Stimulated activated CD4-positive, alpha-beta T cell treated with anti-CD3 and anti-CD28 coated beads, Interleukin-15, amount 100 ng/mL, for 48 hours (primary cell): ENCODE measurements at places on chromosomes 1 and 21.

- no peak for DNase-seq
Measured at GRCh38 chr1:211267204-211267857, 8.2 kb downstream of the RCOR3 start.

DNA sequence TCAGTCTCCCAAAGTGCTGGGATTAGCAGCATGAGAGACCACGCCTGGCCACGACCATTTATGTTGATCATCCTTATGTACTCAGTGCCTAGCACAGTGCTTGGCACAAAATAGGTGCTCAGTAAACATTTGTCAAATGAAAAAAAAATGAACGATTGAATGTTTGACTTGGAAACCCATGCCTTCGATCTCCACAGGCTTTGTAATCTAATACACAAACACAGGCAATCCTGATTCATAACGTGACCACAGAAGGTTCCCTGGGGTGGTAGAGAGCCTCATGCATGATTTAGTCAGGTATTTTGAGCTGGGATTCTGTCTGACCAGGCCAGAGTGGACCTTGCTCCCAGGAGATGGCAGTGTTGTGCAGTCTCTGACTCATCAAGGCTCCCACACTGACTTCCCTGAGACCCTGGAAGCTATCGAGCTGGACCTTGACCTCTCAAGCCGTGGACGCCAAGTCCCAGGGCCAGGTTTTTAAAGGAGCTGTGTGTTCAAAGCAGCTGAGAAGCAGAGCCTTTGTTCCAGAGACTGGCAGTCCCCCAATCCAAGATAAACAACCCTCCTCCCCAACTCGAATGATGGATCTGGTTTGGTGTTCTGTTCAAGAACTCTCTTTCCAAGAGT is 81.1 kb downstream of the PGM1 start:
- no peak for DNase-seq

DNA sequence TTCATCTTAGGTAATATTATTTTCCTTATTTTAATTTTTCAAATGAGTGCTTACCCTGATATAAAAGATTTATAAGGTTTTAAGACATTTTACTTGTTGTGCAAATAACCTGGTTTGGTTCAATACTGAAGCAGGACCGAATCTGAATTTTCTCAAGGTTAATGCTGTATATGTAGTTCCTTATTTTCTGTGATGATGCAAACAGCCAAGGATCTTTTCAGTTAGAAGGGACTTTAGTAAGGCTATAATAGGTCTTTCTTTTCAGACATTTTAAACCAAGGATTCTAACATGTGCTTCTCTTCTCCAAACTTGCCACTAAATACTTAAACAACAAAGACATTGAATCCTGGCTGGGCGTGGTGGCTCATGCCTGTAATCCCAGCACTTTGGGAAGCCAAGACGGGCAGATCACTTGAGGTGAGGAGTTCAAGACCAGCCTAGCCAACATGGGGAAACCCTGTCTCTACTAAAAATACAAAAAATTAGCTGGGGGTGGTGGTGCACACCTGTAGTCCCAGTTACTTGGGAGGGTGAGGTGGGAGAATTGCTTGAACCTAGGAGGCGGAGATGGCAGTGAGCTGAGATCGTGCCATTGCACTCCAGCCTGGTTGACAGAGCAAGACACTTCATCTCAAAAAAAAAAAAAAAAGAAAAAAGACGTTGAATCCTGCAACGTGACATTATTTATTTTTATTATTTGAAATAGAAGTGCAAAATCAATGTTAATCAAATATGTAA is 3.2 kb upstream of the ARPC5 start:
- DNase-seq, result no peak

- DNase-seq, result no peak
Measured at GRCh38 chr1:163512349-163512989, 190.7 kb downstream of the NUF2 start.

DNA sequence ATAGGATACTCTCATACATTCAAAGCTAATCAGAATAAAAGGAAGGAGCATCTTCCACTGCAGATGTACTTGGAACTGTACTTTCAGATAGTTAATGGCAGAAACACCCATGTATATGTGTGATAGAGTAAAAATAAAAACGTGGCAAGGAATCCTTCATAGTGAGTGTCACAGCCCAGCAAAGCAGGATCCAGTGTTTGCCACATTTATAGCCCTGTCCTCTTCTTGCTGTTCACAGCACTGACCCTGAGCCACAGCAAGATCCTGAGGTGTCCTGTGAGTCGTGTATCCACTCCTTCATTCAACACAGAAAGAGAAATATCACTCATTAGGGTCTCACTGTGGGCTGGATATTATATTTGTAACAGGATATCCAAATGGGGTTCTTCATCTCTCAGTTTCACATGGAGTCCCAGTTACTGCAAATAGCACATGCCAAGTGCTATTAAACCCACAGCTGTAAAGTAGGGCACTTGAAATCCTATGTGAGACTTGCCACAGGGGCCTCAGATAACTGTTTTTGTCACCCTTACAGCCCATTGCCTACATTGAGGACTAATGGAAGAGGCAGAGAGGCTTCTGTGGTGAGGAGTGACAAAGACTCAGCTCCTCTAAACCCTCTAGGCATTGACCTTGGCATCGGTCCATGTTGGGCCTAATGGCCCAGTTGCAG is 41.3 kb downstream of the CYP2J2 start:
- DNase-seq, result no peak

DNA sequence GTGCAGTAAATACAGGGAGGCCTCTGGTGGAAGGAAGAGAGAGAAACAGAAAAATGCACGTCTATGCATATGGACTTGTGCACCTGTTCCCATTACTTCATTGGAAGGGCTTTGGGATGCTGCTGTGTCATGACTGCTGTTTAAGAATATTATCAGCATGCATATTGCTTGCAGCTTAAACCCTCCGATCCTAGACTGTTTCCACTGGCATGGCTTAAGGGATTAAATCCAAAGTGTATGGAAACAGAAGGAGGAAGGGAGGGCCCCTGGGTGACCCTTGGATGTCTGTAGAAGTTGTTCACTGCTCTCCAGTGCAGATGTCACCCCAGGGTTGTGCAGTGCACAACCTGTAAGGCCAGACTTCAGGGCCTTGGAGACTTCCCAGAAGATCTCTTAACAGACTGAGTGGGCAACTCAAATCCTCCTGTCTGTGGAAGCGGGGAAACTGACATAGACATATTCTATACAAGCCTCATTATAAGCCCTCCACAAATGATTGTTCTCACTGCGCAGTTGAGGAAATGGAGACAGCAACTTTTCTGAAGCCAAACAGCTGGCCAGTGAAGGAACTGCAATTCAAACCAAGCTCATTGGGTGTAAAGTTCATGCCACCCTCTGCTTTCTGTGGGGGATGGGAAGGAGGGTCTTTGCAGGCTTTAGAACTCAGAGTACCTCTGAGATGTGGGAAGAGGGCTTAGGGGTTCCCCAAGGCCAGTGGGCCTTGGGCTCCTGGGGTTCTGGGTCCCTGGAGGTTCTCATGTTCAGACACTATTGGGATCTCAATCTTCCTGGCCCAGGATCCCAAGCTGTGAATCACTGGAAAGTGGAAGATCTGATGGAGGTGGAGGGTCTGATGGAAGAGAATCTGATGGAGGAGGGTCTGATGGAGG is 73.8 kb downstream of the UMODL1 start:
- no peak for DNase-seq

- no peak for DNase-seq
Measured at GRCh38 chr1:59776960-59777852, 37.5 kb upstream of the HOOK1 start.

DNA sequence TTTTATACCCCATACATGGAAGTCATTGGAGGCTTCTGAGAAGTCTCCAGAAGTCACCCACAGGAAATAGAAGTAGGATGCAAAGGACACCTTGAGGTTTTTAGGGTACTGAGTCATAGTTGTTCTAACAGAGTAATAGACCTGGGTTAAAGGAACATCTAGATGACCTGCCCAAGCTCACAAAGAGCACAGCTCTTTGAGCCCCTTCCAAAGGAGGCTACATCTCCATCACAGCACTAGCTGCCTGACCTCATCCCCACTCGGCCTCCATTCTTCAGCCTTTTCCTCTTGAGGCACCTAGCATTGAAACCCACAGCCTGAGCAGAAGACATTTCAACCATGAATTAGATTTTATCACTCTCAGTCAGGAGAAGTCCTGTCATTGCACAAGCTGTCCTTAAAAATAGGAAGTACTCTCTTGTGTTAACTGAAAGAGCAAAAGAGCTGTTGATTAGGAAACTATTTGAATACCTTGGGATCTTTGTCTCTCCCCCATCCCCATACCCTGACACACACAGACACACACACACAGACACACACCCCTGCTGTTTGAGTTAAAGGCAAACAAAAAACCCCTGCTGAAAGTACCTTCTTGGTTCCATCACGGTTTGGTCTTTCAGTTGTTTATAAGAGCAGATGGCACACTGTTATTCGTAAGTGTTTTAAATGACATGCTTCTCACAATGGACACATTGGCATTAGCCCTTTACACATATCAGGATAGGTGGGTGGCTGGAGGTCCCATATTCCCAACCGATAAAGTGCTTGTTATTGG is 22.2 kb downstream of the MKNK1 start:
- no peak for DNase-seq

GRCh38 chr1:58545591-58546519 is 671 bp downstream of the OMA1 start:
- peak; percentile 62 for DNase-seq

DNA sequence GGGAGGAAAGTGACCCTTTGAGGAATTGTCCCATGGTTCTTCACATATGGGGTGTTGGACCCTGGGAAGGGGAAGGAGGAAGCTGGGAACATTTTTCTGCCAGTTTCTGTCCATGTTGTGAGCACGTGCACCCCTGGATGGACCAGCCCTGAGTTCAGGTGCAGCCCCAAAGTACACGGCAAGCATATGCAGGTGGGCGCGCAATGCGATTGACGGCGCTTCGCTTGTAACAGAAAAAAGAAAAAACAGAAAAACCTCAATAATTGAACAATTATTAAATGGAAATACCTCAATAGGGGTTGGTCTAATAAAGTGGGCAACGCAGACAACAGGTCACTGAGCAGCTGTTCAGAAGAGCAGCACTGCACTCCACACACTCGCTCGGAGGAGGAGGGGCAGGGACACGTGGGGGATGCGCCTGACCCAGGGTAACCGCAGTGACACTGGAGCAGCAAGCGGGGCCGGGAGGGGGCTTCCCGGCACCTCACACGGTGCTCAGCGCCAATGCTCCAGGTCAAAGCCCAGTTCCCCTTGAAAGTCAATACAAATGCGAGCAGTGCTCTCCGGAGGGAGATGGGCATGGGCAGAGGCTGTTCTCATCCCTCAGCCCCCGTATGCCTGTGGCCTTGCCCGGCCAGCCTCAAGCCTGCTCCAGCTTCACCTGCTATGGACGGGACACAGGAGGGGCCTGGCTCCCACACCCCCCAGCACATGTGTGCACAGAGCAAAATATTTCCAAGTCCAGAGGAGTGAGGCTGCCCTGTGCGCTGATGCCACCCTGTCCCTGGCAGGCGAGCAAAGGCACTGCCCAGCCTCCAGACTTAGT is 6.6 kb upstream of the ACTRT2 start:
- no peak for DNase-seq

DNA sequence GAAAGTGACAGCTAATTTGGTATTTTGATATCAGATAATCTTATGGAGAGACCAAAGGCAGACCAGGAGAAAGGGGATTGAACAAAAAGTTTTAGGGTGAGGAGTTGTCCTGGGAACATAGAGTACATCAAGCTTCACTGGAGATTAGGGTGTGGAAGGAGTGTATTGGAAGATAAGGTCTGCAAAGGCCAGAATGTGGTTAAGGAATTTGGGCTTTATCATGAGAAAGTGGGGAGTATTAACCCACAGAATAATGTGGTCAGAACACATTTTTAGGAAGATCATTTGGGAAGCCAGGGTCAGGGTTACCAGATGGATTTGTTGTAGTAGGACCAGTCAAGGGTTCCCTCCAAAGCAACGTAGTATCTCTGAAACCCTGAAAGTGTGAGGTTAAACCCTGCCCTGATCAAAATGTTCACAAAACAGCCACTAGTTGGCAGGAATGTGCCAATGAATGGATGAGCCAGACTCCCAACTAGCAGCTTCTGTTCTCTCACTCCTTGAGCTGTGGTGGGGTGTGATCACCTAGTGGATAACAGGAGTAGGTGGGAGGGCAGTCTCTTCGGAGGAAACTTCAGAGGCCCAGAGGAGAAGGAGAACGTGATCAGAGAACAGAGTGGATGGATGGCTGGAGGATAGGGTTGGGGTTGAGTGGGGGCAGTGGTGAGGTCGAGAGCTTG is 35.8 kb downstream of the SLC2A1 start:
- peak; percentile 52 for DNase-seq

DNA sequence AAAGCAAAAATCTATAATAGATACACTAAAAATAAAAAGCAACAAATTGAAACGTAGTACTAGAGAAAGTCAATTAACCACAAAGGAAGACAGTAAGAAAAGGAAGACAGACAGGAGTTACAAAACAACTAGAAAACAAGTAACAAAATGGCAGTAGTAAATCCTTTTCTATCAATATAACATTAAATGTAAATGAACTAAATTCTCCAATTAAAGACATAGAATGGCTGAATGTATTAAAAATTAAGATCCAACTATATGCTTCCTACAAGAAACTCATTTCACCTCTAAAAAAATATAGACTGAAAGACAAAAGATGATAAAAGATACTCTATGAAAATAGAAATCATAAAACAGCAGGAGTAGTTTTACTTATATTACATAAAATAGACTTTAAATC is 79.1 kb downstream of the CTH start:
- no peak for DNase-seq

DNA sequence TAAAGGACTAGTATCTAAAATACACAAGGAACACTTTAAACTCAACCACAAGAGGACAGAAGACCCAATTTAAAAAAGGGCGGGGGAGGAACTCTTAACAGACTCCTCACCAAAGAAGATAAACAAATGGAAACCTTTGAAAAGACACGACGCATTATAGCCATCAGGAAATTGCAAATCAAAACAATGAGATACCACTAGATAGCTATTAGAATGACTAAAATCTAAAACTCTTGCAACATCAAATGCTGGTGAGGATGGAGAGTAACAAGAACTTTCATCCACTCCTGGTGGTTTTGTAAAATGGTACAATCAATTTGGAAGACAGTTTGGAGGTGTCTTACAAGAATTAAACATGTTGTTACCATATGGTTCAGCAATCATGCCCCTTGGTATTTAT is 708.2 kb downstream of the BRINP3 start:
- no peak for DNase-seq

- no peak for DNase-seq
Measured at GRCh38 chr1:184818646-184819045, 64.0 kb upstream of the EDEM3 start.
